ENCODE measurements at places on chromosomes 1 and 21. TPM values are rescaled to one million over a fixed set of nuclear protein-coding genes. Genes with fewer than 3 reads are reported as not detected.

The CD1C gene
- total RNA-seq: 1.9 TPM

The ITLN2 gene
- total RNA-seq: not detected

GRCh38 chr1:88462488-88463261 lies 221.4 kb upstream of the PKN2 start:
- DNase-seq: peak; percentile 16

DNA sequence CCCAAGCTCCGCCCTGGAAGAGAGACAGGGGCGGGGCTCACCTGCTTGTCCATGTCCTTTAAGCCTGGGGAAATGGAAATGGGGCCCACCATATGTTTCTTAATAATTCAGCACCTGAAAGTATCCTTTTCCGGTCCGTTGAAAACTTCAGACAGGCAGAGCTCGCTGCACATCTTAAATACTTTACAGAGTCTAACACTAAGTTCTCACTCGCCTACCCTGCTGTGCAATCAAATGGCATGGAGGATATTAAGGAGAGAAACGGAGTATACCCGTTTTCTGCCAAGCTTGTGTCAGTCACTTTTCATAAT lies 467 bp upstream of the CC2D1B start:
- DNase-seq: no peak

DNA sequence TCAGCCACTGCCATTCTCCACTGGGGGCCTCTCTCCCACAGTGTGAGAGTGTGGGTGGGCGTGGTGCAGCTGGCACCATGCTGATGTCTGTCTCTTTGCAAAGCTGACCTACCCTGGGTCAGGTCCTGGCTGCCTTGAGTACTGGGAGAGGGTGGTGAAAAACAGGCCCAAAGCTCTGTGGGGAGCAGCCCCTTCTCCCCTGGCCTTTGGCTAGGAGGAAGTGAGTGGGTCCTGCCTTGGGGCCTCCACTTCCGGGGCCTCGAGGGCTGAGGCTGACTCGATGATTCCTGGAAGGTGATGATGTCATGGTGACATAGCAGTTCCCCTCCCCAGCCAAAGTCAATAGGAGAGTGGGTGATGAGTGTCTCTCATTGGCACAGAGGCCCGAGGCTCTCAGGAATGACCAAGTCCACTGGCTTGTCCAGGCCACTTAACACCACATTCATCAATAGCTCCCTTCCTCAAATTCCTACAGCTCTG lies 53.0 kb downstream of the IER5 start:
- DNase-seq: peak; percentile 35

- no peak for DNase-seq
Measured at GRCh38 chr21:45381865-45382696, 22.9 kb upstream of the COL18A1 start.

DNA sequence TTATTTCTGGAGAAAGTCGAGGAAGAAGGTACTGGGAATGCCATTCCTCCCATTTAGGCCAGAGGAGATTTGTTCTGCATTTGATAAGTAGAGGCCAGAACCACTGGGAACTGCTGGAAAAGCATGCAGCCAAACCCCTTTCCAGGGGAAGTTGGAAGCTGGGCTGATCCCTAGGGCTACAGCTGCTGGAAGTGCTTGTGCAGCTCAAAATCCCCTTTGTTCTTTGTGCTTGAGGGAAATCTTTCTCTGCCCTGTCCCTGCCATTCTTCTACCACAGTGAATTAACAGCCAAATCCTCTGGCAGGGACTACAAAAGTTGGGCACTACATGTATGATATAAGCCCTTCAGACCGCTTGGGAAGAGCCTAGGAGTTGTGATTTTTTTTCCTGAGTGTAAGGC lies 734.1 kb downstream of the LRRIQ3 start:
- DNase-seq: no peak

- DNase-seq: no peak
Measured at GRCh38 chr1:197521118-197521739, 253.2 kb downstream of the CRB1 start.

DNA sequence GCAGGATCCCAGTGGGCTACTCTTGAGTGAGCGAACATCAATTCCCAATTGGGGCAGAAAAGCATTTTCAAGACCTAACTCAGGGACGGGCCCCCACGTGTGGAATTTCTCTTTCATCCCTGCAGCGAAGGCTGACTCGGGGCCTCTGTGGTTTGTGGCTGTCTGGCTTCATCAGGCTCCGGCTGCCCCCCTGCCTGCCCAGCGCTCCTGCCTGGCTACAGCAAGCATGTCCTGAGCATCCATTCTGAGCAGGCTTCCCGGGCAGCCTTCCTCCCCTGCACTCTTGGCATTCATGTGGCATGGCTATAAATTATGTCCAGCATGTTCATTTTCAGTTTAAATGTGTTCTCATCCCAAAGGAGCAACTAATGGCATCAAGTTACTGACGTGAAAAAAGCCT lies 588.1 kb downstream of the KIF26B start:
- DNase-seq: no peak

GRCh38 chr1:226523646-226524406 lies 24.7 kb upstream of the STUM start:
- no peak for DNase-seq

DNA sequence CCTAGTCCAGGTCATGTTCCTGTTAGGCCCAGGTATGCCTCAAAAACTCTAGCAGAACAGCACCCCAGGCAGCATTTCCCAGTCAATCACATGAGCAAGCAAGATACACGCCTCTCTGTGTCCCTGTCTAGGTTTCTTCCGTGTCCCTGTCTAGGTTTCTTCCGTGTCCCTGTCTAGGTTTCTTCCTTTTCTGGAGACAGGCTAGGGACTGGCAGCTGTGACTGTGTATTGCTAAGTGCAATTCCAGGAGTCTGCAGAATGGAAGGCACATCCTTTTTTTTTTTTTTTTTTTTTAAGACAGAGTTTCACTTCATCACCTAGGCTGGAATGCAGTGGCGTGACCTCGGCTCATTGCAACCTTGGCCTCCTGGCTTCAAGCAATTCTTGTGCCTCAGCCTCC lies 77.6 kb downstream of the SETD4 start:
- no peak for DNase-seq

Data from uterus (tissue), 4 donors.